Calu3 (cell line): ENCODE measurements at places on chromosomes 6 and 20. TPM values are rescaled to one million over a fixed set of nuclear protein-coding genes. Genes with fewer than 3 reads are reported as not detected.

Gene WFDC13
- total RNA-seq, result not detected in 2 replicates

Gene SNAP25
- total RNA-seq, result 0.73 and 0.83 TPM in 2 replicates

Gene RBPJL
- not detected in 2 replicates for total RNA-seq

Gene ZBP1
- 2.9 and 12.5 TPM in 2 replicates for total RNA-seq

Gene RIPOR3
- total RNA-seq, result 2.8 and 4.0 TPM in 2 replicates

Gene SSTR4
- not detected in 2 replicates for total RNA-seq

Gene GHRH
- not detected in 2 replicates for total RNA-seq

Gene LHFPL5
- total RNA-seq, result 0.42 and 0.66 TPM in 2 replicates

Gene ARFGAP1
- 127 and 146 TPM in 2 replicates for total RNA-seq

Gene WFDC12
- not detected in 2 replicates for total RNA-seq

Gene TNXB
- 10.6 and 11.3 TPM in 2 replicates for total RNA-seq

Gene CLDN20
- total RNA-seq, result not detected in 2 replicates

Gene IP6K3
- not detected in 2 replicates for total RNA-seq

Gene NCOA3
- 60.3 and 63.8 TPM in 2 replicates for total RNA-seq
